ENCODE measurements at places on chromosomes 16 and 17.
A peak's percentile ranks its signal among the peaks of the same experiment; 100 is the strongest.

DNA sequence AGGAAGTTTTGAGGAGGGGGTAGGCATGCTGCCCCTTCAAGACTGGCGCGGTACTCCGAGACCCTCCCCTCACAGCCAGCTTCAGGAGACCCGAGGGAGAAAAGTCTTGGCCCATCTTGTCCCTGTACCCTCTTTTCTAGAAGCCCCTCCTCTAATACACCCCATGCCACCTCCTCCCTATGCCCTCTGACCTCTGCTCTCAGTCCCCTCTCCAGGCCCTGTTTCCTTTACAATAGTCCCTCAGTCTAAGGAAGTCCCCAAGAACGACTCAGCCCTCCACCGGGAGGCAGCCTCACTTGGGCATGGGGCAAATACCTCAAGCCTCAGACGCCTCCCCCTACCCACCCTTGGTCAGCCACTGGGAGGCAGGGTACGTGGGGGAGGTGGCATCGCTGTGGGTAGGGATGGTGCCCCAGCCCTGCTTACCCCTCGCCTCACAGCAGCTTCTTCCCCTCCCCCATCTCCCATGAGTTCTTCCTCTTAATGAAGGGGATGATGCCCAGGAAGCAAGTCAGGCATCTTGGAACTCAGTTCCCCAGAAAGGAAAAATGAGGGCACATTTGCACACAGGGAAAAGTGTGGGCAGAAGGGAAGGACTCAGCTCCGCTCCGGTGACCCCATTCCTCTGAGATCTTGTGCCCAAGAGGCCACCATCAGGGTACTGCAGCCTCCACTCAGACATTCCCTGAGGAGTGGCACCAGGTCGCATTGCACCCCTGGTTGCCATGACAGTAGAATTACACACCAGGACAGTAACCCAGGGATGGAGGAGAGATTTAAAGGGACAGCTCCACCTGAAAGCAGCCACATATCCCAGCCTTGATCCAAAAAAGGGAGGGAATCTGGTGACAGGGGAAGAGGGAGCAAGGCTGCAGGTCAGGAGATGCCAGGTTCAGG is 6.2 kb downstream of the MPP2 start:
- no peak for ATAC-seq

- ATAC-seq = no peak
These were observed 590.3 kb upstream of the GOT2 start for GRCh38 chr16:59324462-59324861.

DNA sequence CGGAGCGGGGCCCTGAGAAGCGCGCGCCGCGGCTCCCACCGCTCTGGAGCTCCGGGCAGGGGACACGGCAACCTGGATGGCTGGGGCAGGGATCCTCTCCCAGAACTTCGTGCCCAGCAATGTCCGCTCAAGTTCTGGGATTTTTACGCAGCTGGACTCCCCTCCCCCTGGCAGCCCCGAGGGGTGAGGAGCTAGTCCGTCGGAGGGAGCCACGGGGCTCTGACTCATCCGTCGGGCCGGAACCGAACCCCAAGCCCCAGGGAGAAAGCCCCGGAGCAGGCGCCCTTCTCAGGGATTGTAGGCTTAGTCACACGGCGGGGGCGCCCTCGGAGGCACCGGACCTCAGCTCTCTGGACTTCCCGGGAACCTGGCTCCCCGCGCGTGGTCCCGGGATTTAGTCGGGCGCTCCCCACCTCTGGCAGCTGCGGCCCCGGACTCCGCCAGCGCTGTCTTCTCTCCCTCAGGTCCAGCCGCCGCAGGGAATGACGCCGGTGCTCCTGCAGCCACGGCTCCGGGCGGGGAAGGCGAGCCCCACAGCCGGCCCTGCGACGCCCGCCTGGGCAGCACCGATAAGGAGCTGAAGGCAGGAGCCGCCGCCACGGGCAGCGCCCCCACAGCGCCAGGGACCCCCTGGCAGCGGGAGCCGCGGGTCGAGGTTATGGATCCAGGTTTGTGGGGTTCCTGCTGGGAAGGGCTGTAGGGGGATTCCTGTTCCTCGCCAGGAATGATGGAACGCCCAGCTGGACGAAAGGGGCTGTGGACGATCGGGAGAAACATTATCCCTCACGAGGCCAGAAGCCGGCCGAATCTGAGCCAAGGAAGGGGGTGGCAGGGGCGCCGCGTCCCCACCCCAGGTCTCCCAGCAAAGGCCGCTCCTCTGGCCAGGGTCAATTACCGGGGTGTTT is 830 bp downstream of the SPHK1 start:
- no peak for ATAC-seq

GRCh38 chr17:69709441-69709840 is 294.9 kb downstream of the MAP2K6 start:
- ATAC-seq = no peak

- no peak for ATAC-seq
These were observed 19.7 kb upstream of the GUCY2D start for GRCh38 chr17:7982666-7983065.

GRCh38 chr16:85002608-85003007 is 8.7 kb downstream of the ZDHHC7 start:
- ATAC-seq = peak; percentile 65

DNA sequence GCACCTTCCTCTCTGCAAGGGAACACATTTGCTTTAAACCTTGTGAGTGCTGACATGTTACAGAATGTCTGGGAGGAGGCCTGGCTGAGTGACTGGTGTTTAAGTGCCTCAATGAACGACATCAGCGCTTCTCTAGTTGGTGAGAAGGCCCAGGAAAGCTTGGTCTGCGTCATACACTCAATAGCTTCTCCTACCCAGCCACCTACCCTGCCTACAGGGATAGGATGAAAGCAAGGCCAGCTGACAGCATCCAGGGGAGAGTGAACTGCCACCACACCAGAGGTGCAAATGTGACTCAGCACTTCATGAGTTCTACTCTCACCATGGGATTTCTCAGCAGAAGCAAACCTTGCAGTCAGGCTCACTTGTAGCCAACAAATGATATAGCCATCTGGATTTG is 31.7 kb upstream of the CFAP20 start:
- no peak for ATAC-seq

GRCh38 chr16:78499399-78499798 is 399.9 kb downstream of the WWOX start:
- no peak for ATAC-seq

- ATAC-seq = peak; percentile 20
These were observed 77.4 kb downstream of the SPECC1 start for GRCh38 chr17:20086416-20087076.

DNA sequence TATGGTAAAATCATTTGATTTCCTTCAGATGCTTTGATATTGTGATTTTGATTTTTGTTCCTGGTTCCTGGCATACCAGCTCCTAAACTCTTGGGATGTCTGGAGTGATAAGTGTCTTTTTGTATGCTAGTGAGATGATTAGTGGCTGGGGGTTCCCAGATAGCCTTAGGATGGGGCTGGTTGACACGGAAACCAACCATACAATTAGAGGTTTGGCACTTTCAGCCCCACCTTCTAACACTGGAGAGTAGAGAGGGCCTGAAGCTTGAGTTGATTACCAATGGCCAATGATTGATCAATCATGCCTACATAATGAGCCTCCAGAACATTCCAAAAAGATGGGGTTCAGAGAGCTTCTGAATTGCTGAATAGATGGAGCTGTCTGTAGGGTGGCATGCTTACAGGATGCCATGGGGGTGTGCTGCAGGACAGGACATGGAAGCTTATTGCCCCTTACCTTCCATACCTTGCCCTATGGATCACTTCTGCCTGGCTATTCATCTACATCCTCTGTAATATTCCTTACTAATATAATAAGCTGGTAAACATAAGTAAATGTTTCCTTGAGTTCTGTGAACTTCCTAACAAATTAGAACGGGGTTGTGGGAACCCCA is 22.8 kb downstream of the RNF112 start:
- no peak for ATAC-seq

Measured in stimulated activated memory B cell treated with anti-CD40 and anti-IgM and Interleukin-4, amounts not matched to agents 10 μg/mL and 1 μg/mL and 100 μg/mL, for 72 hours (primary cell).